ENCODE measurements at places on chromosomes 4 and X.

DNA sequence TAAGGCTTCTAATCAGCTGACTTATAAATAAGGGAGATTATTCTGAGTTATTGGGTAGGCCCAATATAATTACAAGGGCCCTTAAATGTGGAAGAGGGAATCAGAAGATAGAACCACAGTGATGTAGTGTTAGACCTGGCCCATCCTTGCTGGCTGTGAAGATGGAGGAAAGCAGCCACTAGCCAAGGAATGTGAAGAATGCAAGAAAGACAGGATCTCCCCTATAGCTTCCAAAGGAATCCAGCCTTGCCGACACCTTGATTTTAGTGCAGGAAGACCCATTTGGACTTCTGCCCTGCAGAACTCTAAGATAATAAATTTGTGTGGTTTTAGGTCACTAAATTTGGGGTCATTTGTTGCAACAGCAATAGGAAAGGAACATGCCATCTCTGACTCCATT lies 150.6 kb downstream of the SPATA18 start:
- DNase-seq: no peak

- no peak for DNase-seq
These were observed 9.3 kb downstream of the TKTL1 start for GRCh38 chrX:154304846-154305245.

GRCh38 chrX:85963736-85964135 lies 83.6 kb downstream of the CHM start:
- no peak for DNase-seq

GRCh38 chr4:3855646-3856045 lies 89.5 kb downstream of the ADRA2C start:
- DNase-seq: no peak

DNA sequence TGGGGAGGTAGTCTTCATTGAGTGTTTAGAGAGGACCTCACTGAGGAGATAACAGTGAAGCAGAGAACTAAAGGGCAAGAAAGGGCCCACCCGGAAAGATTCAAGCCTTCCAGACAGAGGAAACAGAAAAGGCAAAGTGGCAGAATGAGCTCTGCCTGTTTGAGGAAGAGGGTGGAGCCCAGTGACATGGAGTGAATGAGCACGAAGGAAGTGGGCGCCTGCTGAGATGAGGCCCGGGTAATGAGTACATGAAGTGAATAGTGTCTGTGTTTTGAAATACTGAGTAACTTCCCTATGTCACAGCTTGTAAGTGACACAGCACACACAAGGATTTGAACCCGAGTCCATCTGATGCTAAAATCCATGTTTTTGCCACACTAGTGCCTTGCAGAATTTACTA lies 32.5 kb upstream of the TLR2 start:
- DNase-seq: no peak

- DNase-seq: no peak
These were observed 953.4 kb upstream of the NDST4 start for GRCh38 chr4:116066711-116067245.

DNA sequence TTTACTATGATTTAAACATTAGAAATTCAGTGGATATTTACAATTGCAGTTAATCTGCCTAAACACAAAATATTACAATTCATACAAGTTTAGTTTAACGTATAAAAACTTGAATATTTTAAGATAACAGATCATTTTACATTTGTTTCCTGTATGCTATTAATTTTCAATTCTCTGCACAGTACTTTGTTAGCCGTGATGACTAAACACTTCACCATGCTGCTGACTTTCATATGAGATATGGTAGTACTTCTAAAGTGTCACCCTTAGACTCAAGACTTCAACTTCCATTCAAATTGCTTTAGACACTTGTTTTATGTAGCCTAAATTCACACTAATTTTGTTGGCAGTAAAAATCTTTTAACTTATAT lies 1646.4 kb upstream of the ADGRL3 start:
- no peak for DNase-seq

GRCh38 chr4:180682776-180683175 lies 1560.4 kb upstream of the TENM3 start:
- DNase-seq: no peak

DNA sequence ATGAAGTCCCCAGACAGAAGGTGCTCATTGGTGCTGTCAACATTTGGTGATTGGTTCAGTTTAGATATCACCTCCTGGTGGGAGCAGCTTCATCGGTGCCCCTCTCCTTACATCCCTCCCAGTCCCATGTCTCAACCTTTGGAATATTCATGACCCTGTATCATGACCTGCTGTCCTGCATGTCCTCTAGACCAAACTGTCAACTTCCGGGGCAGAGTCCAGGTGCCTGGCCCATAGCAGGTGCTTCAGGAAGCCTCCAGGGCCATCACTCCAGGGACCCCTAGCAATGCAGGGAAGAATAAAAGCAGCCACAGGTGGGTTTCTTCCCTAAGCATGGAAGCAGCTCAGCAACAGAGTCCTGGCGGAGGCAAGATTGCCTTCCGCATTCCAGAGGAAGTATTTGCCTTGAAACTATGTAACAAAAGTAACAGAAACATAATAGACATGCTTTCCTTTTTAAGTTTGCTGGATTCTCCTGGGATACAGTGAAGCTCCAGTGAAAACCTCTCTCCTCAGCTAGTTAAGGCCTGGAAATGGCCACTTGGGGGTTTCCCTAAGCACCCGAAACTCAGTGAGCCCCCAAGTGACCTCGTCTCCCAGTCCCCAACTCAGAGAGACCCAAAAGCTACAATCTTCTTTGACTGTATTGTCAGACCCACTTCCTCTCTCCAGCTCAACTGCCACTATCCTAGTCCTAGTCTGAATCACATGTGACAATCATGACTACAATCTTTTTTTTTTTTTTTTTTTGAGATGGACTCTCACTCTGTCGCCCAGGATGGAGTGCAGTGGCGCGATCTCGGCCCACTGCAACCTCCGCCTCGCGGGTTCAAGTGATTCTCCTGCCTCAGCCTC lies 1.3 kb upstream of the ATP6AP1 start:
- DNase-seq: no peak

DNA sequence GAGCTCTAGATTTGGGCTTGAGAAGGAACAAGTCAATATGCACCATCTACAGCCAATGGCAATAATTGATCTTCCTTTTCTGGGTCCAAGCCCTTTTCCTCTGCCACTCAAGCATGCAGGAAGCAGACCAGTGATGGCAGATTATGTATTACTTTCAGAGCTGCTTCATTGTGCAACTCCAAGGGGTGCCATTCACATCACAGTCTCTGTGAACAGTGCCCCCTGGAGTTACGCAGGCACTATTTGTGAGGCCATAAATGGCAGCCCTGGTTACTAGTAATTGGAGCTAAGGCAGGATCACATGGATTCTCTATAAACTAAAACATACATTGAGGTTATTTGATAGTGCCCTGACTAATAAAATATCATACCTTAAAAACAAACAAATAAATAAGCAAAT lies 313.4 kb upstream of the SLC7A11 start:
- DNase-seq: no peak

GRCh38 chr4:120327276-120327675 lies 260.6 kb upstream of the MAD2L1 start:
- no peak for DNase-seq

DNA sequence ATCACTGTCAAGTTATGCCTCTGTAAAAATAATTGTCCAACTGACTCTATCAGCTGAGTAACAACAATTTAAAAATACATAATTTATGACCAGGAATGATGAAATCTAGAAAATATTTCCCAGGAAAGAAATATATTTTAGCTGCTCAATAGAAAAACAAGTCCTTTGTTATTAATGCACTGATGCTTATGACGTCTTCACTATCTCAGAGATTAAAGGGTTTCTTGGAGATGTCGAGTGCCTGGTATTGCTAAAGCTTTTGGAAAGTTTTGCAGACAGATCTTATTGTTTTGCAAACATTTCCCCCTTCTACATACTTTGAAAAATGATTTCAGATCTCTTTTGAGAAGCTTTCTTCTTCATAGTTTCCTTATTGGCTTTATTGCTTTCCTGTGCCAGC lies 154.6 kb upstream of the RPS6KA3 start:
- no peak for DNase-seq

- no peak for DNase-seq
These were observed 8.5 kb downstream of the COL25A1 start for GRCh38 chr4:109294006-109294405.

- DNase-seq: no peak
These were observed 549.5 kb upstream of the SMIM31 start for GRCh38 chr4:164204434-164204833.

DNA sequence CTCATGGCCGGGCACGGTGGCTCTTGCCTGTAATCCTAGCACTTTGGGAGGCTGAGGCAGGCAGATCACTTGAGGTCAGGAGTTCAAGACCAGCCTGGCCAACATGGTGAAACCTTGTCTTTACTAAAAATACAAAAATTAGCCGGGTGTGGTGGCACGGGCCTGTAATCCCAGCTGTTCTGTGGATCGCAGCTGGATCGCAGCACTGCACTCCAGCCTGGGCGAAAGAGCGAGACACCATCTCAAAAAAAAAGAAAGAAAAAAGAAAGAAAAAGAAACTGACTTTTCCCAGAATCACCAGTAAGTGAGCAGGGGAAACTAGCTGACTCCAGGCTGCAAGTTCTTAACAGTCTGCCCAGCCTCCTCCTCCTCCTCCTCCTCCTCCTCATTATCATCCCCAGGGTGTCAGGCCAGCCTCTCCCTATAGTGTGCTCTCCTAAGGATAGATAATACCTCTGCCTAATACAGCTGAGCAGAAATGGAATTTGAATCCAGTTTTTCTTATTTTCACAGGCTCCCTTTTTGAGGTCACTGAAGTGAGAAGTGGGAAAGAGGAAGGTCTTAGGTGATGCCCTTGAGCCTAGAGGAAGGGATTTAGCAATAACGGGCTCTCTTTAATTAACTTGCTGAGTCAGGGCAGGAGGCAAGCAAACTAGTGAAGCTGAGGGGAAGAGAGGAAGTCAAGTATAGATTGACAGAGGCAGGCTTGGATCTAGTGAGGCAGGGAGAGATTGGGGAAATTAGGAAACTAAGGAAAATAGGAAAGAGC lies 11.8 kb upstream of the ELF2 start:
- no peak for DNase-seq

- DNase-seq: no peak
These were observed 242.9 kb downstream of the DCLK2 start for GRCh38 chr4:150321113-150321512.

DNA sequence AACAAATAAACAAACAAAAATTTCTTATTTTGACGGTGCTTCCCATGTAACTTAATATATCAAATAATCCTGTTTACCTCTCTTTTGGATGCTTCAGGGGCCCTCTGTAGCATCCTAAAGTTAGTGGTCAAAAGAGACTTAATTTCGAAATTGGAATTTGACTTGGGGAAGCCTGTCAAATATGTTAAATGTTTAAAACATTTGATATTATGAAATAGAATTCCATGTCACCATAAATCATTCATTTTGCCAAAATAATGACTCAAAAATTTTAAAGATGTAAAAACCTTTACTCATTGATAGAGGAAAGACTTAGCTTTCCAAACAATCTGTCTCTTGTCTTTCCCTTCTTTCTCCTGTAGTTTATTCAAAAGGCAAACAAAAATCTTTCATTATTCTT lies 20.6 kb upstream of the TEX13A start:
- DNase-seq: no peak

GRCh38 chr4:78534286-78534955 lies 17.1 kb upstream of the ANXA3 start:
- DNase-seq: no peak

DNA sequence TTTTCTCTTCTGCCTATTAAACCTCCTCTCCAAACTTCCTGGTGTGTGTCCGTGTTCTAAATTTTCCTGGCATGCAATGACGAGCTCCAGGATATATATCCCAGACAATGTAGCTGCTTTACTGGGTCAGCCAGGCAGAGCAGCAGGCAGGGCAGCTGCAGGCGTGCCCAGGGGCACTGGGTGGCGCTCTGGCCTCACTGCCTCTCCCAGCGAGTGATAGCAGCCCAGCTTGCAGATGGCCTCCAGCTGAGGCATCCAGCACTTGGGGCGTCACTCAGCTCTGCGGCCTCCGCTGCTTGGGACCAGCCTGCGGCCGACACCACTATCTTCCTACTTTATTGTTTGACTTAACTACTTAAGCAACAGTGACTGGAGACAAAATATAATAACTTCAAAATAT lies 23.0 kb upstream of the UBA6 start:
- no peak for DNase-seq

DNA sequence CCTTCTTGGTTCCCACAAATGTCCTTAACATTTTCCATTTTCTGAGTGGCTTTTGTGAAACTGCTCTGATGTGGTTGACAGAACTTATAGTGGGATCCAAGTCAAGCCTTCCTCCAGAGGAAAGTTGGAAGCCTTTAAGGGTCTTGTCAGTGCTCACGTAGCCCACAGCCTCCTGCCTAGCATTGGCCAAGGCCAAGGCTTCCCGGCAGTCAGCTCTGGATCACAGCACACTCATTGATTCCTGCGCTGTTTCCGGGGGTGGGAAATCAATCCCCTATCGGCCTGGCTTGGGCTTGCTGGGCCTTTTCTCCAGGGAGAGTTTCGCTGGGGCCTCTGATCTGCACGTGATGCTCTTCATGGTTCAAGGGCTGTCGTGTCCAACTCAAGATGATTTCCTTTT lies 76.1 kb downstream of the SLC9A6 start:
- DNase-seq: no peak

GRCh38 chrX:85309717-85310116 lies 65.9 kb downstream of the ZNF711 start:
- DNase-seq: no peak

DNA sequence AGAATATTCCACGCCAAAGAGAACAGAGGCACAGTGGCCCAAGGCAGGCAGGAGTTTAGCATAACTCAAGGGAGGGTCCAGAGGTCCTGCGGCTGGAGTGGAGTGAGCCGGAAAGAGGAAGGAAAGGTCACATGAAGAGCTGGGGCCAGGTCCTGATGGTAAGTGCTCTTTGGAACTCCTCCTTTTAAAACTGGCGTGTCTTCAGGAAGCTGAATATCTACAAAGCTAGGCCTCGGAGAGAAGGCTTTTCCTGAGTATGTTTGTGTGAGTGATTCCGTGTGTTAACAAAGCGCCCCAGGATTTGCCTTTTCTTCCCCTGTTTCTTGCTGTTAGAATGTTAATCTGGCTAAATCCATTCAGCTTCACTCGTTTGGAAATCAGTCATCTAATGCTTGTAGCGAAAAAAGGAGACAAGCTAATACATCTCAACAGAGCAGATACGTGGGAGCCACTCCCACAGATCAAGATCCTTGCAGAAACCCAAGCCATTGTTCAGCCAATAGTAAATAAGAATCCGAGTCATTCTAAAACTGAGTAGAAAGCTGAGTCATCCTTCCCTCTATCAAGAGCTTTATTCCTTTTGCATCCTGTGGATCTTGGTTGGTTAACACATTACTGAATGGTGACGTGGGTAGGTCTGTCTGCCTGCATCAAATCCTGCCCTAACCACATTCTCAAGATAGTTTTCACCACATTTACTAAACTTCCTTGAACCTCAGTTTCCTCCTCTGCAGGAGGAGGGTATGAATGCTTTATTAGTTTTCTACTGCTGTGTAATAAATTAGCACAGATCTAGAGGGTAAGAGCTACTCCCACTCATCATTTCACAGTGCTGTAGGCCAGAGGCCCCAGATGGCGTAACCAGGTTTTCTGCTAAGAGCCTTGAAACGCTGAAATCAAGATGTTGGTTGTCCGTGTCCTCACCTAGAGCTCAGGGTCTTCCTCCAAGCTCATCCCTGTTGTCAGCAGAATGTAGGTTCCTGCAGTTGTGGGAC lies 43.2 kb upstream of the RBM47 start:
- no peak for DNase-seq

Data from NCI-H2107 (cell line).